ENCODE measurements at places on chromosomes 13 and 19. TPM values are rescaled to one million over a fixed set of nuclear protein-coding genes. Genes with fewer than 3 reads are reported as not detected.

The ZNF112 gene
- 2.5 TPM for total RNA-seq

The FFAR2 gene
- total RNA-seq = not detected

The SLC7A1 gene
- 36.8 TPM for total RNA-seq

The RNASEH2A gene
- 49.2 TPM for total RNA-seq

The APC2 gene
- 2.5 TPM for total RNA-seq
